Transverse colon (tissue), 4 donors: ENCODE measurements at places on chromosomes 3 and 15.

DNA sequence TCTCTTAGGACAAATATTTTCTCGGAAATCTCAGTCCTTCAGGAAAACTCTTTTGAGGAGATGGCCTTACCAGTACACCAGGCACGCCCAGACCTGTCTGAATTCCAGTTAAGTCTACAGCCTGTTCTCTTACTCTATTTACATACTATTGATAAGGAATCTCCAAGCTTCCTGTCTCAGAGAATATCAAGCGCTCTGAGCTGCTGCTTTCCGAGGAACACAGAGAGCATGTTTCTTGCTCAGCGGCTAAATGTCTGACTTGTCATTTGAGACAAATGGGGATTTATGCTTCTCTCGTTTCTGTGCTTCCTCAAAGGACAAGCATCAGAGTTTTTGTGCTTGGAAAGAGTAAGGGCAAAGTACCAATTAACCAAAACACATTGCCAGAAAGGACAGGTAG lies 112.4 kb upstream of the CCDC54 start:
- no peak for DNase-seq

- DNase-seq: no peak
These were observed 2.0 kb downstream of the NGLY1 start for GRCh38 chr3:25781145-25781757.

- DNase-seq: no peak
These were observed 402.4 kb downstream of the RBMS3 start for GRCh38 chr3:29683018-29683993.

- DNase-seq: no peak
These were observed 179.1 kb upstream of the LPP start for GRCh38 chr3:187974871-187975271.

- DNase-seq: no peak
These were observed 21.8 kb downstream of the CTSH start for GRCh38 chr15:78923015-78923414.

DNA sequence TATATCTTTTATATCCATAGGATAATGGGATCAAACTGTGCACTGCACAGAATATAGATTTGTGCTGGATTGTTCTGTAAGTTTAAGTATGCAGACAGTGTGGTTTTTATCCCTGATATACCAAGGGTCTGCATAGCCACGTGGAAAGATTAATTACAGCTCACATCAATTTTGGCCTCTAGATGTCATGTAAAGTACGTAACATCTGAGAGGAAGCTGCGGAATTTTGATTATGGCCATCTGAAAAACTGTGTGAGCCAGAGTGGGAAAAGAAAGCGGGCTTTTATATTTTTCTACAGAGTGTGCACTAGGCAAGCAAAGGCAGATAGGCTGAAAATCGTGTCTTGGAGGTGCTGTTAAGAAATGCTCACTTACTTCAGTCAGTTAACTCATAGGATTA lies 562.7 kb downstream of the GBE1 start:
- DNase-seq: no peak

- no peak for DNase-seq
These were observed 230.2 kb upstream of the CD96 start for GRCh38 chr3:111311709-111312235.

- DNase-seq: no peak
These were observed 185.4 kb downstream of the NTRK3 start for GRCh38 chr15:88071141-88071540.

DNA sequence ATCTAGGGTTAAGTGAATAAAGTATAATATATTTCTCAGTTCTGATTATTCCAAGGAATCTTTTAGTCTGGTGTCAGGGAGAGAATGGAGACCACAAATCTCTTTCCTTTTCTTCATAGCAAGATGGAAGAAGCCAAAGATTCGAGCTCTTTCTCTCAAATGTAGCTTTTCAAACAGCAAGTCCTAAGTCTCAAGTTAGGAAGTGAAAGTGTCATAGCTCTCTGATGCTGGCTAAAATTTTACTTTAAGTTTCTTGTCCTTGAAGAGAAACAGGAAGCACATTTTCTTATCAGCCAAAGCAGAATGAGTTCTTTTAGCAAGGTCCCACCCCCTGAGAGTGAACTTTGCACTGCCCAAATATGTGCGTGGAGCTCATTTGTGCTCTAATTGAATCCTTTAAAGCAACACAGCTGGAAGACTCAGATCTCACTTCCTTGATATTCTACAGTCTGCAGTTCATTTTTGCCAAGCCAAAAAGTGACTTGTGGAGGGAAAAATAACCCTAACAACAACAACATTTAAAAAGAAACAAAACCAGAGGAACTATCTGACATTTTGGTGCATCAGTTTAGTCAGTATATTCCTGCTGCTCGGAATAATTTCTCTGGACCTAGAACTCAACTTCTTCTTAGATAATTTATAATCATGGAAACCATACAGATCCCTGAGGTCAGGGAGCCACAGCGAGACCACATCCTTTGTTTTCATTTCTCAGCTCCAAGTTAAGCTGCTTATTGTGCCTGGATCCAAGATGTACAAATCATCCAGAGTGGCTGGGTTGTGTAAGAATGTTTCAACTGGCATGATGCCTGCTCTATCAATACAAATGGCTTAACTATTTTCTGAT lies 238.7 kb upstream of the P2RY1 start:
- DNase-seq: peak; percentile 66

DNA sequence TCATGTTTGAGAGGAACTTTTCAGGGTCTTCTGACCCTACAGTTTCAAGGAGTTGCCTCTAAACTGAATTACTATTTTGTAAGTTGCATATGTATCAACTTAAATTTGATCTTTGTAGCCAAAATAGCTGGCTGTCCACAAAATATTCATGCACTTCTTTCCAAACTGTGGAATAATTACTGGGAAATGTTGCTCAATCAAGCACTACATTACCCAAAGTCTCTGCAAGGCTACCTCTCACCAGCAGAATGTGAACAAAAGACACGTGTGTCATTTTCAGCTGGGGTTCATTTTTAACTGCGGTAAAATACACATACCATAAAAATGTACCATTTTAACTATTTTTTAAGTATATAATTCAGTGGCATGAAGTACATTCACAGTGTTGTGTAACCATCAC lies 320.4 kb downstream of the CTNNB1 start:
- no peak for DNase-seq

- no peak for DNase-seq
These were observed 58.7 kb downstream of the BOC start for GRCh38 chr3:113270068-113270467.
